ENCODE measurements at places on chromosomes 6 and 20. TPM values are rescaled to one million over a fixed set of nuclear protein-coding genes. Genes with fewer than 3 reads are reported as not detected.

GRCh38 chr6:31734821-31735406 lies 1.4 kb downstream of the CLIC1 start:
- peak; percentile 85 for DNase-seq

- DNase-seq, result no peak
Observed at GRCh38 chr6:30837870-30838269, 46.4 kb upstream of the DDR1 start.

The BNIP5 gene
- not detected for total RNA-seq

GRCh38 chr20:752291-752690 lies 16.0 kb downstream of the SLC52A3 start:
- no peak for DNase-seq

GRCh38 chr6:20223141-20223540 lies 10.9 kb upstream of the MBOAT1 start:
- DNase-seq, result no peak

- peak; percentile 89 for DNase-seq
Observed at GRCh38 chr20:1764136-1765033, 106.8 kb upstream of the SIRPG start.

DNA sequence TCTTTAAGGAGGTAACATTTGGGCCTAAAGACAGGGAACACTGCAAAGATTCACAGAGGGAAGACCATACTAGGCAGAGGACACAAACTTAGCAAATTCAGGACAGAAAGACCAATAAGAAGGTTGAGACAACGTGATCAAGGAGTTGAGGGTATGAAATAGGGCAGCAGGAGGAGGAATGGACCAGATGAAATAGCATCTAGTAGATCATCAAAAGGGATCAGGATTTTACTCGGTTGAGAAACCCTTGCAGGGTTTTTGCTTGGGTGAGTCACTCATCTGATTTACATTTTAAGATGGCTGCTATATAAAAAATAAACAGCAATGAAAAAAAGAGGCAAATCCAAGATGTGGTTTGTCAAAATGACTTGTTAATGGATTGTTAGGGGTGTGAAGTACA lies 4.7 kb downstream of the BCLAF1 start:
- DNase-seq, result peak; percentile 15

DNA sequence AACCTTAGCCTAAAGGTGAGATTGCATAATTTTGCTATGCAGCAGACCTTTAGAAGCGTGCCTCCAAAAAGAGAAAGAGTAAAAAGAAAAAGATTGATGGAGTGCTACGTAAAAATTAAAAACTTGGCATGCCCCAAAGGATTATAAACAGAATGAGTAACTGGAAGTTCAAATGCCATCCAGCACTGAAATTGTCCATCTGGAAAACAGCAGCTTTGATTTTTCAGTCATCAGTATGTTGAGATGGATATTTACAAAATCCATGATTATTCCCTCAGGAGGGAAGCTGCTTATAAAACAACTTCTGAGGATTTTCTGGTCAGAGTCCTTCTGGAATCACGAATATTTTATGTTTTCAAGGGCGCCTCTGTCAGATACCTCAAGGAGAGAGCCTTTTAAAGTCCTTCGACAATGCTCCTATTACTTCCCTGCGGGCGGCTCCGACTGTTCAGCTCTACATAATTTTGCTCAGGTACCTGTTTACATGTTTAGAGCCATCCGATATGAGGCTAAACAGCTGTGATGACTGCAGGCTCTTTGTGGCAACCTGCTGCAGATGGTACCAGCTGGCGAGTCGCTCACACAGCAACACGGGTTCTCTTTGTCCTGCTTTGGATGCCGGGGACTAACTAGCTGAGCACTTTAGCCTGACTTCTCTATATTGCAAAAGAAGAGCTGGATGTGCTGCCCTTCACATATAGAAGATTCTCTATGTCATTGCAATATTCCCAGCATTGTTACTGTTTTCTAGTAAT lies 83.3 kb downstream of the RCAN2 start:
- DNase-seq, result no peak

The CCN6 gene
- total RNA-seq, result not detected

The TMC2 gene
- total RNA-seq, result 0.12 TPM

The PCSK2 gene
- 1.1 TPM for total RNA-seq

- DNase-seq, result no peak
Observed at GRCh38 chr6:153038378-153039057, 36.0 kb upstream of the MTRF1L start.

GRCh38 chr6:3612341-3613041 lies 139.0 kb downstream of the PXDC1 start:
- no peak for DNase-seq

The F13A1 gene
- total RNA-seq, result 11.4 TPM

- no peak for DNase-seq
Observed at GRCh38 chr20:40667503-40667902, 21.5 kb downstream of the MAFB start.

DNA sequence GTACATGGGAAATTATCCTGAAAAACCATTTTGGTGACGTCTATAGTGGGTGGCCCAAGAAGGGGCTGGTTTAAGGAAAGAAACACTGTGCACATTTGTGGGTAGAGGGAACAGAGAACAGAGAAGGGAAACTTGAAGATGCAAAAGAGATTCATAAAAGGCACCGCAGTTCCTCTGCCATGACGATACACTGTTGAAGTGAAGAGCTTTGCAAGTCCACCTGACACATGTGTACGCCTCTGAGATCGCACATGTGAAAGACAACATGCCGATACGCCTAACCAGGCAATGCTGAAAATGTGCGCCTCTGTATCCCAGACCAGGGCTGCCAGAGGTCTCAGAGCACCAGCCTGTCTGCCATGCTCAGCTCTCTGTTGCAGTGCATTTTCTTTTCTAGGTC lies 180.9 kb downstream of the KIF16B start:
- no peak for DNase-seq

The SLC26A8 gene
- 2.9 TPM for total RNA-seq

DNA sequence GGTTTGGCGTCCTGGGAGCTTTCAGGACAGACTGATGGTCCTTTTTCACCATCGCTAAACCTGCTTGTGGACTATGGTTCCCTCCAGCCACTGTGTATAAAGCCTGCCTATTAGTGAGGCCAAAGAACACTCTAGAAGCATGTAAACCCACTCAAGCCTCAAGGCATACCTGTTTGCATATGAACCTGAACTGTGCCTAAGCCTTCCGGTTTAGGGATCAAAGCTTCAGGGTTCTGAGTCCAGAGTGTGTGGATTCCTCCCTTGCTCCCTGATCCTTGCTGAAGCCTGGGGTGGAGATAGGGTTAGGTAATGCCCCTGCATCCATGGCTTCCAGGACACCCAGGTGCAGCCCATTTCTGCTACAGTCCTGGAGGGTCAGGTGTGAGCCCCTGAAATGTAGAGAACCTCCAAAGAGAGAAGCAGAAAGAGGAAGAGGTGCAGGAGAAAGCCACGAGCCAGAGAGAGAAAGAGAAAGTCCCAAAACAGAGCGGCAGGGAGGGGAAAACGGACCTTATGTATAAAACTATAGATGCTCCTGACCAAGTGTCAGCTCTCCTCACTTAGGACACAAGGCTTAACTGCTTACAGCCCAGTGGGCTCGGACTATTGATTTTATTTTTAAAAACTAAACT lies 93.3 kb downstream of the SCML4 start:
- no peak for DNase-seq

DNA sequence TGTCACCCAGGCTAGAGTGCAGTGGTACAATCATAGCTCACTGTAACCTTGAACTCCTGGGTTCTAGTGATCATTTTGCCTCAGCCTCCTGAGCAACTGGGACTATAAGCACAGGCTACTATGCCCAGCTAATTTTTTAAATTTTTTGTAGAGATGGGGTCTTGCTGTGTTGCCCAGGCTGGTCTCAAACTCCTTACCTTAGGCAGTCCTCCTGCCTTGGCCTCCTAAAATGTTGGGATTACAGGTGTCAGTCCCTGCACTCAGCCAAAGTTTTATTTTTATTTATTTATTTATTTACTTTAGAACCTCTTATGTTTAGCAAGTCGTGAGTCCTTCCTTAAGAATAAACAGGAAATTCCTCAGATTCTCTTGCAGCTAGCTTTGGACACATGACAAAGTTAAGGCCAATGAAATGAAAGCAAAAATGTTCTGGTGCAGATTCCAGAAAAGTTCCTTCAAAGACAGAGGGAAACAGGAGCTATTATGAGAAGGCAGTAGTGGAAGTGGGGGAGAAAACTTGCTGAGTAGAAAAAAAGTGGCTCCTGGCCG lies 19.1 kb downstream of the PIM1 start:
- no peak for DNase-seq

The GSTA2 gene
- not detected for total RNA-seq

DNA sequence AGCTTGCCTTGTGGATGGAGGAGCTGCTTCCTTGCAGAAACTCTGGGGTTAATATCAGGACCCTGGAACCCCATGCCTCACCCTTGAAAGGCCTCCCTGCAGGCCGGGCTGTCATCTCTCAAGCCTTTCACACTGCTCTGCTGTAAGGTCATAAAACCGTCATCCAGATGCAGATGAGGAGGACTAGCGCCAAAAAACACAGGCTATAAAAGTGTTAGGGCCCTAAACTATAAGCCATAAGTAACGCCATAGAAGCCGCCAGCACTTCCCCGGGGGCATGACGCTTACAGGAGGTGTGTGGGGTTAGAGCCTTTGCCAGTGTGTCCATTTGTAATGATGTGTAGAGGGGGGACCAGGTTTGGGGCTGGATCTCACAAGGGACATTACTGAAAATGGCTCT lies 47.6 kb downstream of the CDH4 start:
- no peak for DNase-seq

- no peak for DNase-seq
Observed at GRCh38 chr6:98894810-98895209, 52.9 kb downstream of the FBXL4 start.

- DNase-seq, result no peak
Observed at GRCh38 chr20:3794701-3795420, 1.2 kb upstream of the CDC25B start.

- no peak for DNase-seq
Observed at GRCh38 chr6:130882370-130882769, 55.2 kb downstream of the SMLR1 start.

- no peak for DNase-seq
Observed at GRCh38 chr20:6040540-6040939, 13.3 kb downstream of the LRRN4 start.

- no peak for DNase-seq
Observed at GRCh38 chr6:131897050-131897435, 54.1 kb downstream of the CCN2 start.

DNA sequence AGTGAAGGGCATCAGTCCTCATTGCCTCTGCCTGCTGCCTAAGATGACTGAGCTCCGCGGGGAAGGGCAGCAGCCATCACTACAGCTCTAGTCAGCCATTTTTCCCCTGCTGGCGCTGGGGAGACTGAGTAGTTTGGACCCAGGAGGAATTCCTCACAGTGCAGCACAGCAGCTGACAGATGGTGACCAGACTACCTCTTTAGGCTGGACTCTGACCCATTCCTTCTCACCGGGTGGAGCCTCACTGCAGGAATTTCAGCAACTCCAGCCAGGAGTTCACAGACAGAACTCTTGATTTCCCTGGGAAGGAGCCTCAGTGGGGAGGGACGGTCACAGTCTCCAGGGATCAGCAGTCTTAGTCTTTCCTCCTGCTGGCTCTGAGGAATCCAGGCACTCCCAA lies 492.0 kb upstream of the MMS22L start:
- DNase-seq, result no peak

DNA sequence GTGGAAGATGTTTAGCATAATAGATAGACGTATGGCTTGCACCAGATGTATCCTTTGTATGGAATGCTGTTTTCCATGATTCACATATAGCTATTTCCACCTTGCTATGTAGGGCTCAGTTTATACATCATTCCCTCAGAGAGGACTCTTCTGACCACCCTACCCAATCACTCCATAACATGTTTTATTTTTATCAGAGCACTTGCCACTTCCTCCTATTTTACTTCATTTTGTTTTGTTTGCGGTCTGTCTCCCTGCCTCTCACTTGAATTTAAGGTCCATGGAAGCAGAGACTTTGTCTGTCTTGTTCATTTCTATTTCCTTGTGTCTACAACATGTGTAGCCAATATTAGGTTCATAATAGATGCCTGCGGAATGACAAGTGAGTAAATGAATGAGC lies 266.9 kb upstream of the CITED2 start:
- DNase-seq, result no peak

- peak; percentile 66 for DNase-seq
Observed at GRCh38 chr20:35767683-35768481, 3.9 kb upstream of the PHF20 start.

The SLC17A3 gene
- 0.27 TPM for total RNA-seq
